ENCODE measurements at places on chromosomes 7 and 10. TPM values are rescaled to one million over a fixed set of nuclear protein-coding genes. Genes with fewer than 3 reads are reported as not detected.

GRCh38 chr7:131021460-131021859 is 287.5 kb upstream of the KLF14 start:
- DNase-seq: no peak

C10orf53 gene
- polyA plus RNA-seq: not detected

GIMAP4 gene
- polyA plus RNA-seq: 405 TPM

LDB1 gene
- polyA plus RNA-seq: 45.8 TPM

DNA sequence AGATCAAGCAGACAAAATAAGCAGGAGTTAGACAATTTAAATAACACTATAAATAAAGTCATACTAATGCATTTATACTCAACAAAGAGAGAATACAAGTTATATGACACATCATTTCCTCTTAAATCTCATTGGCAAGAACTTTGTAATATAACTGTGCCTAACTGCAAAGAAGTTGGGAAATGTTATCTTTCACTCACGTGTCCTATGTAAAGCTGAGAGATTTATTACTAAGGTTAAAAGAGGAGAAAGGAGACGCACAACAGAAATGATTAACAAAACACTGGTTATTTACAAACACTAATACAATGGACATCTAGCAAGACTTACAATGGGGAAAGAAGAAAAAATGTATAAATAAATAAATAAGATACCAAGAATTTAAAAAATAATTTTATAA is 12.7 kb upstream of the TMEM273 start:
- DNase-seq: no peak

CFAP43 gene
- 0.14 TPM for polyA plus RNA-seq

GRCh38 chr7:70680743-70681468 is 451.0 kb upstream of the GALNT17 start:
- no peak for DNase-seq

COL1A2 gene
- not detected for polyA plus RNA-seq

- no peak for DNase-seq
Observed at GRCh38 chr10:70479165-70479581, 606 bp downstream of the PALD1 start.

DNA sequence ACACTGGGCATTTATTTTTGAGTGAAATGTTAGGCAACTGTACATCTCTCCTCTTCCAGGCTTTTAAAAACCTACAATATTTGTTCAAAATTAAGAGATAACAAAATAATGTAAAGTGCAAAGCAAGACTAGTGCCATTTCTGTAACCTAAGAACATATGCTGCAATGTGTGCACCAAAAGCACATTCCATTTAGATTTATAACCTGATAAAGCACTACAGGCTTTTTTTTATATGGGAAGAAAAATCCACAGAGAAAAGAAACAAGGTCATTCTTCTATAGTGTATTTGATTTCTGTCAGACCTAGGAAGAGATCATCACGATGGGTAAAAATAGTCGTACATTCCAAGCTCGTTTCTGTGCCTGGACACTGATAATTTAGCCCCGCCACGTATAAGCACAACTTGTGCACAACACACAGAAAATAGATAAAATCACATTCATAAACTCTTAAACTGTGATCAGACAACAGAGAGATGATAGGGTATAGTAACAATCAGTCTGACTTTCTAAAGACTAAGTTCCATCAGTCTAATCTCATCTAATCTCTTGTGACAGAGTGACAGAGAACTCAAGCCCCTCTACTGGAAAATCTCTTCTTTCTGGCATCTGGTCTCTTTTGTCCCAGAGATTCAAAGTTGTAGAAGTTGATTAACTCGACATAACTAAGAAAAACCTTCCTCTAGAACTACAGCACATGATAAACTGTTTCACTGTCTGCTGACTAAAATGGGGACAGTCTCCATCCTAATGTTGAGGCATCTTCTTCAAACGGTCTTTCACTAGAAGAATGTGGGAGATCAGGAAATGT is 6.7 kb downstream of the LAMB1 start:
- DNase-seq: no peak

DNA sequence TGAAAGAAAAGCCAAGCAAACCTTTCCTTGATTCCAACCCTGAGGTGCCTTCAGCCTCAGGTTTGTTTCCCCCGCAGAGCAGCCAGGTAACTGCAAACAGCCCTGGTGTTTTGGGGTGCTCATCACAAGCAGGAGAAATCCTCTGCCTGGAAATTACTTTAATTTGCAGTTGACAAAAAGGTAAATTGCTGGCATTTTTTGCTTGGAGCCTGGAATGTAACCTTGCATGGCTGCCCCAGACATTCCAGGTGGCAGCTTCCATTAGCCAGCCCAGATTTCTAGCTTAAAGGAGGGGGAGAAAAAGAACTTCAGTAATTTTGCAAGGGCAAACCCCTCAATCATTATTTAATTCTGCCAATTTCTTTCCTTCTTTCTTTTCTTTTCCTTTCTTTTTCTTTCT is 194.4 kb downstream of the MYOF start:
- DNase-seq: no peak

GRCh38 chr7:142654398-142654797 is 94.9 kb upstream of the PRSS1 start:
- DNase-seq: no peak

GRCh38 chr10:44322137-44322536 is 62.8 kb downstream of the CXCL12 start:
- DNase-seq: no peak
